ENCODE measurements at places on chromosomes 12 and 14. TPM values are rescaled to one million over a fixed set of nuclear protein-coding genes. Genes with fewer than 3 reads are reported as not detected.

DNA sequence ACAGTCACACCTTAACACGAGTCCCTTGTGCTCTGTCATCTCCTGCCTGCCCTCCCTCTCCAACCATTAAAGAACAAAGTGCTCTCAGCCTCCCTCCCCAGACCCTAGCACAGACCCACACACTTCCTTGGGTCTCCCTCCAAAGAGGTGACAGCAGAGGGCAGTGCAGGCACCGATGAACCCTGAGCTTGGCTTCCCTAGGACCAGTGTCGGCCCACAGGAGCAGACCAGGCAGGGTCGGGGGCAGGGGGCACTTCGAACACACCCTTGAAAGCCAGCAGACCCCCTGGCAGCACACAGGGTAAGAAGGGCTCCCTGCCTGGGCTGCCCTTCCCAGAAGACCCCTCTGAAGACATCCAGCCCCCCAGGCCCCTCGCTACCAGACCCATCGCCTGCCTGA lies 7.0 kb downstream of the CDK2AP1 start:
- peak; percentile 31 for DNase-seq
- H3K4me3 ChIP-seq, result no peak overlapping the region
- H3K27me3 ChIP-seq, result no peaks in the 10 kb centered on the region
- H3K27ac ChIP-seq, result no peak overlapping the region

GRCh38 chr14:89588840-89589296 lies 171.8 kb upstream of the FOXN3 start:
- peaks cover 2% of the 10 kb centered on the region for H3K36me3 ChIP-seq
- no peaks in the 10 kb centered on the region for H3K27me3 ChIP-seq
- no peak for DNase-seq
- H3K27ac ChIP-seq, result peak overlapping the region; percentile 36
- peaks cover 38% of the 10 kb centered on the region for H3K4me1 ChIP-seq
- no peak overlapping the region for H3K4me3 ChIP-seq

BIN2 gene
- 40.1 TPM for total RNA-seq

DNA sequence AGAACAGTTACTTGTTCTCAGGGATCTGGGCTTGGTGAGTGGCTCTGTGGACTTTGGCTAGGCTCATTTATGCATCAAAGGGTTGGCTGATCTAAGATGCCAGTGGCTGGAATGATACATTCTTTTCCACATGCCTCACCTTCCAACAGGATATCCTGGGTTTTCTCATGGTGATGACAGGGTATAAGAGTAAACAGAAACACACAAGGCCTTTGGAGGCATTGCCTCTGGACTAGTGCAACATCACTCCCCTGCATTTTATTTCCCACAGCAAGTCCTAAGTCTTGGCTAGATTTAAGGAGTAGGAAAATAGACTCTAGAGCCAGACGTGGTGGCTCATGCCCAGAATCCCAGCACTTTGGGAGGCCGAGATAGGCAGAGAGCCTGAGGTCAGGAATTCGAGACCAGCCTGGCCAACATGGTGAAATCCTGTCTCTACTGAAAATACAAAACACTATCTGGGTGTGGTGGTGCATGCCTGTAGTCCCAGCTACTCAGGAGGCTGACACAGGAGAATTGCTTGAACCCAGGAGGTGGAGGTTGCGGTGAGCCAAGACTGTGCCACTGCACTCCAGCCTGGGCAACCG lies 47.9 kb downstream of the RPH3A start:
- H3K27ac ChIP-seq, result no peak overlapping the region
- H3K27me3 ChIP-seq, result peaks cover 5% of the 10 kb centered on the region
- no peak for DNase-seq
- no peaks in the 10 kb centered on the region for H3K36me3 ChIP-seq
- no peaks in the 10 kb centered on the region for H3K4me1 ChIP-seq
- H3K4me3 ChIP-seq, result no peak overlapping the region

DNA sequence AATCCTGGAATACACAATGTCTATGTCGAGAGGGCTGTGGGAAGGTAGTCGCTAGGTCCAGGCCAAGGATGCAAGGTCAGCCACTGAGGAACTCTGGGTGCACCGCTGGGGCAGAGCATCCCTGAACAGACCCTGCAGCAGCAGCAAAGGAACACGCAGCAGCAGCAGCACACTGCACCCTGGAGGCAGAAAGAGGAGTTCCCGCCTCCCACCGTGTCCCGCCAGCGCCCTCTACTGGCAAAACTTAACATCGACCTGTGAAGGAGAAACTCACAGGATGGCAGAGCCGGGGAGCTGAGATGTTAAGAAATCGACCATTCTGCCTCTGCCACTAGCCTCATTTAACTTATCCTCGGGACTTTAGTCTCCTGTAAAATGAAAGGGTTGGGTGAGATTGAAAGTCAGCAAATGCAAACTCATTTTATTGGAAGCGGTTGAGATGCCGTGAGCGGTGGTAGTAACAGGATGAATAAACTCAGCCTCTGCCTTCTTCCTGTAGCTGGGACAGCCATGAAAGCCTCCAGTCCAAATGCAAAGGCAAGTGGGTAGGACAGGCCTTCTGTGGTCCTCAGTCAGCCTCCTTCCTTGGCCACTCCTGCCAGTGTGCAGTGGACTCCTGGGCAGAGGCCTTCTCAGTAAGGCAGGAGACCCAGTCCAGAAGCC lies 45.6 kb downstream of the STAB2 start:
- H3K27ac ChIP-seq, result no peak overlapping the region
- H3K27me3 ChIP-seq, result no peaks in the 10 kb centered on the region
- DNase-seq, result peak; percentile 19
- H3K4me3 ChIP-seq, result no peak overlapping the region
- no peaks in the 10 kb centered on the region for H3K4me1 ChIP-seq

DNA sequence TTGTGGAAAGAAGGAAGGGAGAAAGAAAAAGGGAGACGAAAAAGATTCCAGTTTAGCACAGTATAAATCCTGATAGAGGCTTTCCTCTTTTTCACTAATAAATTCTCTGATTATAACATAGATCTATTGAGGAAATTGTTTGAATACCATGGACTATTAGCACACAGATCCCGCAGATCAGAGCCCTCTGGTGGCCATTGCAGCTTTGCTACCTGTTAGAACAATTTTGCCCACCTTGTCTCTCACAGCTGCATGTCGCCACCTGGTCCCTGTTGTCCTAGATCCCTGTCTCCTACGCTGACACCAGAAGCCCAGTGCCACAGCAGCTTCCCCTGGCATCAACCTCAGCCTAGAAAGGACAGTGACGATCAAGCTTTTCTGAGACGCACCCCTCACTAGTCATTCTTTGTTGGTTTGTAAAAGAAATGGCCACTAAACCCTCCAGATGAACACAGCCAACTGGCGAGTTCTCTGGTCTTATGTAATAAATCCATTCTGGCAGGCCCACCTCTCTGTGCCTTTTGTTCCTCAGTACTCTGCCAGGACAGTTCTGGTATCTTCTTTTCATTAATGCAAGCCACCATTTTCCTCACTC lies 9.9 kb downstream of the GPHB5 start:
- H3K27me3 ChIP-seq, result no peaks in the 10 kb centered on the region
- no peak overlapping the region for H3K4me3 ChIP-seq
- H3K4me1 ChIP-seq, result no peaks in the 10 kb centered on the region
- H3K36me3 ChIP-seq, result no peaks in the 10 kb centered on the region
- DNase-seq, result peak; percentile 21

GRCh38 chr12:56863789-56864188 lies 70.4 kb downstream of the SDR9C7 start:
- no peak overlapping the region for H3K4me3 ChIP-seq
- no peak for DNase-seq
- no peaks in the 10 kb centered on the region for H3K4me1 ChIP-seq
- H3K36me3 ChIP-seq, result no peaks in the 10 kb centered on the region
- no peak overlapping the region for H3K27ac ChIP-seq
- peaks cover 3% of the 10 kb centered on the region for H3K27me3 ChIP-seq

- no peak overlapping the region for H3K27ac ChIP-seq
- H3K4me3 ChIP-seq, result no peak overlapping the region
- no peaks in the 10 kb centered on the region for H3K27me3 ChIP-seq
- H3K36me3 ChIP-seq, result no peaks in the 10 kb centered on the region
- DNase-seq, result no peak
Observed at GRCh38 chr12:105805730-105806399, 332.9 kb downstream of the NUAK1 start.

DNA sequence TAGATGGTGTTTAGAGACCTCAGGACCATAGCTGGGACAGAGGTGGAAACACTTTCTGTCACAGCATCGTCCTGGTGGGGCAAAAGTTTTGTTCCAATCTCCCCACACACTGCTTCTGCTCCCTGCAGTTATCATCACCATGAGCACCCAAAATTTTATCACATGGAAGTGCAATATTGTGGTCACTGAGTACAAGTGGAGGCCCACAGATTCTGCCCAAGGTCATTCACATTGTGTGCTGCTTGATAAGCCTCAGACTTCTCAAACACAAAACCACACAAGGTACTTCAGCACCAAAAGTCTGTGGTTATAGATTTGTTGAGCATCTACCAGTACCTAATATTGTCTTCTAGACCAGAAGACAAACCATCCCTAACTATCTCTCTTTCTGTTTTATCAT lies 554 bp upstream of the KRT77 start:
- H3K36me3 ChIP-seq, result no peaks in the 10 kb centered on the region
- H3K4me1 ChIP-seq, result no peaks in the 10 kb centered on the region
- no peak overlapping the region for H3K27ac ChIP-seq
- no peak for DNase-seq
- no peak overlapping the region for H3K4me3 ChIP-seq

All from B cell (primary cell).